ENCODE measurements at places on chromosomes 2 and 18.

DNA sequence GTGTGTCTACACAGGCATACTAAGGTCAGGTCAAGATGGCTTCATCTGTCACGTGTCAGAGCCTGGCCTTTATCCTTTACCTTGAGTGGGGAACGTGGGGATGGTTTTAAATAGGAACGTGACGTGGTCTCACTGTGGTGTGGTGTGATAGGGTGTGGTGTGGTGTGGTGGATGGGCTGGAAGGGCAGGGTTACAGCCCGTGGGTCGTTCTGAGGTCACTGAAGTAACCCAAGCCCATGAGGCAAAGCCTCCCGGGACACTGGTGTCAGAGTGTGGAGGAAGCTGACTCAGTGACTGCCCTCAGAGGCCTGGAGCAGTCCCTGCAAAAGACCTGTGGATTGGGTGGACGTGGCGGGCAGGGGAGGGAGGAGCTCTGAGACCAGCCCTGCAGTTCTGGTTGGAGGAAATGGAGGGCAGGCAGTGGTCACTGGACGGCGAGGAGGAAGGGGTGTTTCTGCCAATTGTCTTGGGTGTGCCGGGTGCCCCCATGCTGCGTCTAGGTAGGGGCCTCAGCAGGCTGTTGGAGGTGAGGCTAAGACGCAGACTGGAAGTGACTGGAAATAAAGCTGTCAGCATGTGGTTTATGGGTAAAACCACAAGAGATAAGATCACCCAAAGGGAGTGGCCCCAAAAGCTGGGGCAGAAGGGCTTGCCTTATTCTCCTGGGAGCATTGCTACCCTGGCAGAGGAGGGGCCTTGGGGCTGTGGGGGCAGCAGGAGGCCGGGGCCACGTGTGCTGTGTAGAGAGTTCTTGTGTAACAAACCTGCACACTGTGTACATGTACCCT lies 84.8 kb downstream of the SH3RF3 start:
- DNase-seq = peak; percentile 73
- H3K4me1 ChIP-seq = peaks cover 78% of the 10 kb centered on the region
- H3K27ac ChIP-seq = peak overlapping the region; percentile 87
- H3K36me3 ChIP-seq = no peaks in the 10 kb centered on the region
- H3K27me3 ChIP-seq = peaks cover 65% of the 10 kb centered on the region

DNA sequence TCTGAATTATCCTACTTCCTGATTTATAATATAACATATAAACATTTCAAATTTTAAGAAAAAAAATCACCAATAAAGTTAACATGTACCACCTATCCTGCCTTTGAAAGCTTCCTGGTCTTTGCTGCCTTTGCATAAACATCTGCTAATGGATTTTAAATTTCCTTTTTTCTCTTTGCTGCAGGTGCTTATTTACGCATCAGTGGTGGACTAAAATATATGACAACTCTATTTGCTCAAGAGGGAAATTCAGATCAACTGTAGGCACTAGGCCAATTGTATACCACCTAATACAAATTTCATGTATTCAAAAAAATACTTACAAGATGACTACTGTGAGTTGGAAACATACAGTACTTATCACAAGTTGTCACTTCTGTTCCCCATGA lies 57.2 kb downstream of the RAD51AP2 start:
- H3K36me3 ChIP-seq = no peaks in the 10 kb centered on the region
- no peak overlapping the region for H3K27ac ChIP-seq
- no peaks in the 10 kb centered on the region for H3K27me3 ChIP-seq
- no peaks in the 10 kb centered on the region for H3K4me1 ChIP-seq
- no peak overlapping the region for H3K4me3 ChIP-seq

- no peaks in the 10 kb centered on the region for H3K36me3 ChIP-seq
- no peak overlapping the region for H3K27ac ChIP-seq
- no peak for DNase-seq
- H3K4me3 ChIP-seq = no peak overlapping the region
Observed at GRCh38 chr2:147501968-147502367, 342.9 kb upstream of the ACVR2A start.

DNA sequence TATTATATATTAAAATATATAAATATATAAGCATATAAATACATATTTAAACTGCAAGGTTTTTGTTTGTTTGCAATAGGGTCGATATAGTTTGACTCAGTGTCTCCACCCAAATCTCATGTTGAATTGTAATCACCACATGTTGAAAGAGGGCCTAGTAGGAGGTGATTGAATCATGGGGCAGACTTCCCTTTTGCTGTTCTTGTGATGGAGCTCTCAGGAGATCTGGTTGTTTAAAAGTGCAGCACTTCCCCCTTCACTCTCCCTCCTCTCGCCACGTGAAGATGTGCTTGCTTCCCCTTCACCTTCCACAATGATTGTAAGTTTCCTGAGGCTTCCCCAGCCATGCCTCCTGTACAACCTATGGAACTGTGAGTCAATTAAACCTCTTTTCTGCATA lies 2137.3 kb upstream of the CELF4 start:
- no peaks in the 10 kb centered on the region for H3K4me1 ChIP-seq
- no peak overlapping the region for H3K4me3 ChIP-seq
- H3K36me3 ChIP-seq = no peaks in the 10 kb centered on the region
- peak overlapping the region; percentile 14 for H3K27ac ChIP-seq
- no peaks in the 10 kb centered on the region for H3K27me3 ChIP-seq
- no peak for DNase-seq

- no peaks in the 10 kb centered on the region for H3K27me3 ChIP-seq
- no peak overlapping the region for H3K27ac ChIP-seq
- H3K4me1 ChIP-seq = no peaks in the 10 kb centered on the region
- no peak for DNase-seq
- H3K4me3 ChIP-seq = no peak overlapping the region
- H3K36me3 ChIP-seq = no peaks in the 10 kb centered on the region
Observed at GRCh38 chr18:8455661-8456614, 153.3 kb upstream of the RAB12 start.

GRCh38 chr2:15941871-15942710 lies 1.7 kb downstream of the MYCN start:
- H3K27me3 ChIP-seq = peaks cover 38% of the 10 kb centered on the region
- peak overlapping the region; percentile 54 for H3K4me3 ChIP-seq
- DNase-seq = peak; percentile 30
- no peak overlapping the region for H3K27ac ChIP-seq
- H3K4me1 ChIP-seq = peaks cover 25% of the 10 kb centered on the region

DNA sequence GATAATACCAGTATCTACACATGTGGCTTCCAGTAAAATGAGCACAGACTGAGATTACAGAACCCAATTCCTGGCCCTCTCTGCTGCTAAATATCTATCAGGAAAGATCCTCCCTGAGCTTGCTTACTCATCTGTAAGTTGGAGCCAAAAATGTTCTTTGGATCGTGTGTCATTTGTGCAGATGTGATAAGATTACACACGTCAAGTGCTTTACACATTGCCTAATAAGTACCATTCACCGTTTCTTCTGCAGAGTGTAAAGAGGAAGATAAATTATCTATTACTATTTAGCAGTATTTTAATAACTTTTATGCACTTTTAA lies 23.2 kb upstream of the SLC20A1 start:
- no peaks in the 10 kb centered on the region for H3K36me3 ChIP-seq
- H3K4me1 ChIP-seq = peaks cover 37% of the 10 kb centered on the region
- no peaks in the 10 kb centered on the region for H3K27me3 ChIP-seq

DNA sequence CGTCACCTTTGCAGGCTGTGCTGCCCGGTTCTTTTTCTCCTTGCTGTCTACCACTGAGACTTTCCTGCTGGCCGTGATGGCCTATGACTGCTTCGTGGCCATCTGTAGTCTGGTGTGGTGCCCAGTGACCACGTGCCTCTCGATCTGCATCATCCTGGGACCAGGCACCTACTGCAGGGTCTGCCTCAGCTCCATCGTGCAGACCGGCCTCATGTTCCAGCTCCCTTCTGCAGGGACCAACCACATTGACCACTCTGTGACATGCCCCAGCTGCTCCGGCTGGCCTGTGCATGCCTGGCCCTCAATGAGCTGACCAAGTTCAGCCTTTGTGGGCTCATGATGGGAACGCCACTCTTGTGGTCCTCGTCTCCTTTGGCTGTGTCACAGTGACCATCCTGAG lies 26.7 kb downstream of the COPS9 start:
- H3K27me3 ChIP-seq = peaks cover 16% of the 10 kb centered on the region
- H3K27ac ChIP-seq = no peak overlapping the region
- DNase-seq = no peak
- H3K4me1 ChIP-seq = no peaks in the 10 kb centered on the region

GRCh38 chr2:223260681-223261080 lies 208.7 kb downstream of the KCNE4 start:
- no peak overlapping the region for H3K27ac ChIP-seq
- no peaks in the 10 kb centered on the region for H3K27me3 ChIP-seq
- no peaks in the 10 kb centered on the region for H3K36me3 ChIP-seq

- no peak overlapping the region for H3K27ac ChIP-seq
- no peaks in the 10 kb centered on the region for H3K36me3 ChIP-seq
- no peak overlapping the region for H3K4me3 ChIP-seq
- H3K27me3 ChIP-seq = peaks cover 17% of the 10 kb centered on the region
- no peaks in the 10 kb centered on the region for H3K4me1 ChIP-seq
Observed at GRCh38 chr2:209913786-209914345, 88.6 kb upstream of the RPE start.

DNA sequence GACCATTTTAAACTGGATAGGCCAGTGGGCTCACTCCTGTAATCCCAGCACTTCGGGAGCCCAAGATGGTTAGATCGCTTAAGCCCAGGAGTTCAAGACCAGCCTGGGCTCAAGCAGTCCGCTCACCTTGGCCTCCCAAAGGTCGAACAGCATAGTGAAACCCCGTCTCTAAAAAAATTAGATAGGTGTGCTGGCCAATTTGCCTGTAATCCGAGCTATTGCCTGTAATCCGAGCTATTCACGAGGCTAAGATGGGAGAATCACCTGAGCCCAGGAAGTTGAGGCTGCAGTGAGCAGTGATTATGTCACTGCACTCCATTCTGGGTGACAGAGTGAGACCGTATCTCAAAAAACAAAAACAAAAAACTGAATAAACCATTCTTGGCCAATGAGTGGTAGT lies 52.6 kb upstream of the EMILIN2 start:
- H3K27me3 ChIP-seq = no peaks in the 10 kb centered on the region
- no peaks in the 10 kb centered on the region for H3K4me1 ChIP-seq
- no peak for DNase-seq
- H3K27ac ChIP-seq = no peak overlapping the region
- H3K36me3 ChIP-seq = peaks cover 44% of the 10 kb centered on the region
- H3K4me3 ChIP-seq = no peak overlapping the region

DNA sequence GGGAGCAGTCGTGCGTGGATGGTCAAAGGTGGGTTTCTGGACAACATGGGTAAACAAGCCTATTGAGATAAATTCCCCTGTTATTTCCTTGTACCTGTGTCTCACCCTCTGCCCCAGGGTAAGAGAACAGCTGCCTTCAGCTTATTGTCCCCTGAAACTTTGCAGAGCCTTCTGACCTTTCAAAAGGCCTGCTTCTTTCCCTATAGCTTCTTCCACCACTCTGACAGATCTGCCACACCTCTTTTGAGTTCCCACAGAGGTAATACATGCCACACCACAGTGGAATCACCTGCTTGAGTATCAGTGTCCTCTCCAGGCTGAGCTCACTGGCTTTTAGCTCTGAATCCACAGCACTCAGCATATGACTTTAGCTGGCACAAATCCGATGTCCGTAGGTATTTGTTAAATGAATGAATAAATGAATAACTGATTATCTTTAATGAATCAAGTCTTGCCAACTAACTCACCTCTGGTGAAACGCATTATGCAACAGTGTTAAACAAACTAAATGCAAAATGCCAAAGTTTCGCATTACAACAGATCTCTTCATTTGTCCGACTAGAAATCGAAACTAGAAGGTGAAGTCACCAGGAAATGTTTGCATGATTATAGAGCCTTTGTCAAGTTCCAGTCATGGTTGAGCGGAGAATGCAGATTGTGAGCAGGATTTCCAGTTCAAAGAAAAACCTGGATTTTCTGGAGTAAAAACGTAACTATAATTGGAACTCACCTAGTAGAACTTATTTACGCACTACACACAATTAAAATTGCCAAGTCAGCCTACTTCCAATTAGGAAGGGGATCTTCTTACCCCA lies 16.4 kb downstream of the DYNAP start:
- peaks cover 4% of the 10 kb centered on the region for H3K4me1 ChIP-seq
- no peak overlapping the region for H3K4me3 ChIP-seq
- H3K36me3 ChIP-seq = no peaks in the 10 kb centered on the region
- DNase-seq = no peak

Data from activated CD4-positive, alpha-beta T cell treated with anti-CD3 and anti-CD28 coated beads for 36 hours (primary cell).